ENCODE measurements at places on chromosomes 7 and 10. TPM values are rescaled to one million over a fixed set of nuclear protein-coding genes. Genes with fewer than 3 reads are reported as not detected.

Gene LIPM
- not detected for total RNA-seq

DNA sequence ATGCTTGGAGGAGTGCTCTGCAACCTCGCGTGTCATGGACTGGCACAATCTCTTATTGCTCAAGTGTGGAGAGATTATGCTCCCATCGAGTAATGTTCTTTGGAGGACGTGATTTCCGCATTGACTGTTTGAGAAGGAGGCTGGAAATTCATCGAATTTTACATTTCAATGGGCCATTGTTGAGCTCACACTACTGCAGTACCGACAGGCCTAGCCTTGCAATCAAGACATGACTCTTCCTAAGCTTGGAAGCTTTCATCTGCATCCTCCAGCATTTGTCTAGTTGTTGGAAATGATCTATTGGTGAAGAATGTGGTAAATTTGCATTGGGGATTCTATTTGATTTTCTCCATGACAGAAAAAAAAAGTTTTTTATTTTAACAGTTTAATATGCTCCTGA, 156.8 kb downstream of the FZD1 start:
- DNase-seq, result no peak
- no peaks in the 10 kb centered on the region for H3K27me3 ChIP-seq
- H3K27ac ChIP-seq, result no peak overlapping the region

- H3K36me3 ChIP-seq, result no peaks in the 10 kb centered on the region
- DNase-seq, result no peak
- H3K27ac ChIP-seq, result no peak overlapping the region
- no peak overlapping the region for H3K4me3 ChIP-seq
- H3K27me3 ChIP-seq, result no peaks in the 10 kb centered on the region
These were observed 286.6 kb upstream of the MAGI2 start for GRCh38 chr7:79740076-79740475.

DNA sequence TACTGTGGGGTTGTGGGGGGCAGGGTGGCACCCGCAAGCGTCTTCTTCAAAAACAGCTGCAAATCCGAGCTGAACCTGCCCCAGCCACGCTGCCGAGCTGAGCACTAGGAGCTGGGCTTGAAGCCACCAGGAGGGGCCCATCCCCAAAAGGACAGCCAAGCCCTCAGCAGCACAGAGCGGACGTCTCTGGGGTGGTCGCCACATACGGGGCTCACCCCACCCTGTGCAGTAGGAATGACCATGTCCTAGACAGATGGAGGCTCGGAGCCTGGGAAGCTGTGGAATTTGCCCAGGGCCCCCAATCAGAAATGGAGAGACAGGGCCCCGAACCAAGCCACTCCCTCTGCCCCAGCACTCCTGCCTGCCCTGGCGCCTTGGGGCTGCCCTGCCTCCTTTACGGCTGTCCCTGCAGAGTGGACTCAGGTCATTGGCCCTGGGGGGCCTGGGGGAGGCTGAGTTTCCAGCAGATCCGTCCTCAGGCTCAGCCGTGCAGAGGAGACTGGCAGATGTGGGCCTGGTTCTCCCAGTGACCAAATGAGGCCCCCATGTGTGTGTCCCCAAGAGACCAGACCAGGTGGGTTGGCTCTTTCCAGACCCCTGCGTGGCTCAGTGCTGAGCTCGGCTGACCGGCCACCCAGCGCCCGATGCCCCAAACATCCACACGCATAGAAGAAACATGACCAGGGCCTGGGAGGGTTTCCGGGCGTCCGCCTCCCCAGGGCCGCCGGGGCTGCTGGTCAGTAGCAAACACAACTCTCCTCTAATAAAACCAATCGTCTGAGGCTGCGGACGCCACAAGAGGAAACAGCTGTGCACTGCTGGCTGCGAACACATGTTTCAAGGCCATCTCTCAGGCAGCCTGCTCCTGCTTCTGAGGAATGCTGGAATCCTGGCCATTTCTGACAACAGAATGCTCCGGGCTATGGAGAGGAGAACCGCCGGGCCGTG, 54.9 kb downstream of the PDGFA start:
- DNase-seq, result peak; percentile 78
- no peaks in the 10 kb centered on the region for H3K36me3 ChIP-seq
- no peak overlapping the region for H3K27ac ChIP-seq
- H3K4me1 ChIP-seq, result no peaks in the 10 kb centered on the region
- no peaks in the 10 kb centered on the region for H3K27me3 ChIP-seq

- no peak overlapping the region for H3K4me3 ChIP-seq
- no peak for DNase-seq
- no peak overlapping the region for H3K27ac ChIP-seq
- no peaks in the 10 kb centered on the region for H3K4me1 ChIP-seq
These were observed 24.3 kb upstream of the MKI67 start for GRCh38 chr10:128150561-128150960.

DNA sequence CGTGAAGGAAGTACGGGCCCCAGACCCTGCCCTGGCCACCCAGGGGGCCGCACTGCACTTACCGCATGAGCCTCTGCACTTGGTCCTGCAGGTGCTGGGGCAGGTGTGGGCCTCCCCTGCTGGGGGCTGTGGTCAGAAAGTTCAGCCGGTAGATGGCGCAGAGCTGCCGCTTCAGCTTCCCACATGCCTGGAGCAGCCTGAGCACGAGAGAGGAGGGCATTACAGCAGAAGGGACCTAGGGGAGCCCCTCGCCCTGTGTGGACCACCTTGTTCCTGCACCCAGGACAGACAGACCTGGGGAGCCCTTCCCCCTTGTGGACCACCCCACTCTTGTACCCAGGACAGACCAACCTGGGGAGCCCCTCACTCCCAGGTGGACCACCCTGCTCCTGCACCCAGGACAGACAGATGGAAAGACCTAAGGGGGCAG, 8.7 kb upstream of the PYROXD2 start:
- H3K27me3 ChIP-seq, result no peaks in the 10 kb centered on the region
- H3K27ac ChIP-seq, result no peak overlapping the region
- H3K36me3 ChIP-seq, result no peaks in the 10 kb centered on the region
- no peak for DNase-seq
